ENCODE measurements at places on chromosomes 13 and 19. TPM values are rescaled to one million over a fixed set of nuclear protein-coding genes. Genes with fewer than 3 reads are reported as not detected.

The FGF22 gene
- total RNA-seq = 0.65 TPM

The CEACAM3 gene
- 4.3 TPM for total RNA-seq

The KRTDAP gene
- total RNA-seq = 0.89 TPM

The CD22 gene
- total RNA-seq = 19.1 TPM

DNA sequence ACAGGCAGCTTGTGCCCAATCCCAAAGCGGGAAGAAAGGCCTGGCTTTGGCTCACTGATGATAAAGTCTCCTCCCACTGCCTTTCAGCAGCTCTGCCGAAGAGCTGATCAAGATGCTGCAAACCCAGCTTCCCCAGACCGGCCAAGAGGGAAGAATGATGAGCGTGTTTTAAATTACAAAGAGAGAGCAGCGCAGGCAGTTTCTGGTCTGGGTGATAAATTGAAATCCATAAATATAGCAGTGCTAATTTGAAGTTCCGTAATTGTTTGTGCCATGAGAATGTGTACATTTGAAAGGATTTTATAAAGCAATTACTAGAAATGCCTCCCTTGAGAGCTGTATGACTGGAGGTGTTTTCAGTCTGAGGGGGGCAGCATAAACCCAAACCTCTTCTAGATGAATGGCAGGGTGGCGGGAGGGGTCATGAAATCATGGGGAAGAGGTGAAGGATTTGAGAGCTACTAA lies 171.8 kb downstream of the STK24 start:
- no peak overlapping the region for H3K27ac ChIP-seq
- H3K36me3 ChIP-seq = peaks cover 12% of the 10 kb centered on the region
- no peak overlapping the region for H3K4me3 ChIP-seq

- no peak overlapping the region for H3K27ac ChIP-seq
- peaks cover 9% of the 10 kb centered on the region for H3K4me1 ChIP-seq
- H3K36me3 ChIP-seq = no peaks in the 10 kb centered on the region
- H3K4me3 ChIP-seq = no peak overlapping the region
- no peak for DNase-seq
Measured at GRCh38 chr13:95740979-95741320, 64.0 kb downstream of the DNAJC3 start.

DNA sequence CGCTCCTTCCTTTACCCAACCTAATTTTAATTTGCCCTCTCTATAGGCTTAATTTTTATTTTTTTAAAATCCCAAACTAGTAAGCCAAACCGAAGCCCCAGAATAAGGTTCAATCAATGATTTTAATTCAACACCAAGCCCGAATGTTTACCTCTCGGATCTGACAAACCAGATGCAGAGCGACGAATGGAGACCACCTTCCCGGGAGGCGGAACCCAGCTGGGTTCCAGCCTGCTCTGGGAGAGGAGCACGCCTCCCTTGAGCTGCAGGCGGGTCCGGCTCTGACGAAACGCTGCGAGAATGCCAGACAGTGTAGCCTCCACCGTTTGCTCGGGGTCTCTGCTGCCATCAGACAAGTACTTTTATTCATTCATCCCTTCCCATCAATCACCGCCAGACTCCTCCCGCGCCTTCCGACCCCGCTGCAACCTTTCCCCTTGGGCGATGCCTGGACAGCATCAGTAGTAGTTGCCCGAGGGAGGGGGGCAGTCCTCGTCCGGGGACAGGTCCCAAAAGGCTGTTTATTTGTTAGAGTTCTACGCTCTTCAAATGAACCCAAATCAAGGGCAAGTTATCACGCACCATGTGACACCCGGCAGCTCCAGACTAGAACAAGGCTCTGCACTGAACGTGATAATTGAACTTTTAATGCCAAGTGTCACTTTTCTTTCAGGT lies 752 bp upstream of the EDNRB start:
- peak; percentile 54 for DNase-seq
- peak overlapping the region; percentile 72 for H3K4me3 ChIP-seq
- H3K4me1 ChIP-seq = no peaks in the 10 kb centered on the region
- H3K27me3 ChIP-seq = no peaks in the 10 kb centered on the region

DNA sequence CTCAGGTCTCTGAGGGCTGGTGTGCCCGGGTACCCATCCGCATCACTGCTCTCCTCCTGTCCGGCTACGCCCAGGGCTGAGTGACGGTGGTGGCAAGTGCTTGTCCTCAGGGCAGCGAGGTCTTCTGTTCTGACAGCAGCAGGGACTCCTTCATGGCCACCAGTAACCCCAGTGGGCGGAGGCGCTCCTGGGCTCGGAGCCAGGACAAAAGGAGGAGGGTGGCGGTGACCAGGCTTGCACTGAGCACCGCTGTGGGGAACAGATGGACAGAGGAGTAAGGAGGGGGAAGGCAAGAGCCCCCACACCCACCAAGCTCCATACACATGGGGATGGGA lies 5.8 kb downstream of the CD320 start:
- H3K4me3 ChIP-seq = no peak overlapping the region
- H3K27ac ChIP-seq = no peak overlapping the region
- H3K4me1 ChIP-seq = peaks cover 10% of the 10 kb centered on the region
- peaks cover 9% of the 10 kb centered on the region for H3K36me3 ChIP-seq

DNA sequence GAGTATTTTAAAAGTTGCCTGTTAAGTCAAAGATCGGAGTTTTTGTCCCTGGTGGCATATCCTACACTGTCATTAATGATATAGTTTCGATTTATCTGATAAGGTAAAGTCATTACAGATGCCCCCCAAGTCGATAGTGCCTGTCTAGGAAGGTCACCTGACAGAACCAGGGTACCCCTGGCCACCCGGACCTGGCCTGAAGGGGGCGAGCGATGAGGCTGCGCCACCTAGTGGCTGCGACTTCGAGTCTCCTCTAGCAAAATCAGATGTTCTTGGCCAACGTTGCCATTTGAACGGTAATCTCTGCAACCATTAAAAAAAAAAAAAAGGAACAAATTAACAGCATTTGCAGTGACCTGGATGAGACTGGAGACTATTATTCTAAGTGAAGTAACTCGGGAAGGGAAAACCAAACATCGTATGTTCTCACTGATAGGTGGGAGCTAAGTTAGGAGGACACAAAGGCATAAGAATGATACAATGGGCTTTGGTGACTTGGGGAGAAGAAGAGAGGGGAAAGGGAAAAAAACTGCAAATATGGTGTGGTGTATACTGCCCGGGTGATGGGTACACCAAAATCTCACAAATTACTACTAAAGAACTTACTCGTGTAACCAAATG lies 565.1 kb downstream of the LIG4 start:
- no peak overlapping the region for H3K4me3 ChIP-seq
- H3K27me3 ChIP-seq = no peaks in the 10 kb centered on the region
- no peaks in the 10 kb centered on the region for H3K36me3 ChIP-seq
- H3K4me1 ChIP-seq = no peaks in the 10 kb centered on the region

The EHD2 gene
- total RNA-seq = 148 TPM

DNA sequence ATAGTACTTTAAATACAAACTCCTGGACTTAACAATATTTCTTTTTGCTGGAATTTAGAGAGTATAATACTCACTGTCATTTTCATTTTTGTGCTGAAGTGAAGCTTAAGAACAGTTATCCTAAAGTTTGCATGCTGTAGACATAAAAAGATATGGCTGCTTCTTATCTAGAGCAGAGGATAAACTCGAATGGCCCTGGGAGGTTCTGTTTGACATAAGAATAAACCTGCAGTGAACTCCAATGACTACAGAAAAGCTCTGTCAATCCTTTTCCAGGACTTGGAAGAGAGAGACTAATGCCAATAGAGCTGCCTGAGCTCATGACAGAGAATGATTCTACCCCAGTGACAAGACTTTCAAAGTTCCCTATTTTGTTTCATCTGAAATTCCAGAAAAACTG lies 1017.8 kb upstream of the MIR17HG start:
- H3K36me3 ChIP-seq = no peaks in the 10 kb centered on the region
- H3K4me3 ChIP-seq = no peak overlapping the region
- no peak overlapping the region for H3K27ac ChIP-seq
- no peaks in the 10 kb centered on the region for H3K27me3 ChIP-seq

The NLRP5 gene
- not detected for total RNA-seq

The FBXO27 gene
- 6.4 TPM for total RNA-seq

GRCh38 chr13:45941261-45941660 lies 89.7 kb upstream of the SIAH3 start:
- no peaks in the 10 kb centered on the region for H3K27me3 ChIP-seq
- H3K36me3 ChIP-seq = no peaks in the 10 kb centered on the region
- no peak for DNase-seq
- no peaks in the 10 kb centered on the region for H3K4me1 ChIP-seq
- H3K4me3 ChIP-seq = no peak overlapping the region
- no peak overlapping the region for H3K27ac ChIP-seq

- no peak for DNase-seq
- H3K27me3 ChIP-seq = no peaks in the 10 kb centered on the region
- no peaks in the 10 kb centered on the region for H3K36me3 ChIP-seq
- H3K4me1 ChIP-seq = no peaks in the 10 kb centered on the region
- no peak overlapping the region for H3K27ac ChIP-seq
Measured at GRCh38 chr13:76609643-76610042, 276.6 kb downstream of the KCTD12 start.

The TNNI3 gene
- total RNA-seq = 2.3 TPM

- H3K27me3 ChIP-seq = no peaks in the 10 kb centered on the region
- H3K4me3 ChIP-seq = no peak overlapping the region
- H3K4me1 ChIP-seq = peaks cover 16% of the 10 kb centered on the region
- peak overlapping the region; percentile 25 for H3K27ac ChIP-seq
Measured at GRCh38 chr13:41652735-41653361, 195.5 kb downstream of the RGCC start.

DNA sequence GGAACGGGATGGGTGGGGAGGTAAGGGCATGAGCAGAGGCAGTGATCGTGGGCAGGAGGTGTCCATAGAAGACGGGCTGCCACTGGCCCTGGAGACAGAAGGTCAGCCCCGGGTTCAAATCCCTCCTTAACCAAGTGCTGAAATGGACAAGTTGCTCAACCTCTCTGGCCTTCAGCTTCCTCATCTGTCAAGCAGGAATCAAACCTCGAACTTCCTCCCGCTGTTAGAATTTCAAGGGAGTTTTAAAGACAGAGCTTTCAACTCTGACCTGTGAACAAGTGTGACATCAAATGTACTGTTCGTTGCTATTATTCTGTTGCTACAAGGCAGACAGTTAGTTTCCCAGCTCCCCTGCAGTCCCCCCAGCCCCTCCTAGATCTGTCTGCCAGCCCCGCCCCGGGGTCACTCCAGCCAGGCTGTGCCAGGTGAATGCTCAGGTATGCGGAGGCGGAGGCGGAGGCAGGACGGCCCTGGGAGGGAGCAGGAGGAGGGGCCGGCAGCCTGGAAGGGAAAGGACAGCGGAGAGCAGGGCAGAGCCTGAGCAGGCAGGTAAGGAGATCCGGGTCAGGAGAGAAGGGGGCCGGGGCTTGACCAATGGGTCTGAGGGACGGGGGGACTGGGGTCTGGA lies at the start of gene EPS8L1:
TSS of gene EPS8L1 (plus strand) at position 499 of the 628 bp plus-strand sequence. CDS start 576 bp downstream, outside the sequence.
- peaks cover 8% of the 10 kb centered on the region for H3K4me1 ChIP-seq
- peak within 1 kb of the TSS; percentile 41 for H3K27ac ChIP-seq
- no peaks in the 10 kb centered on the region for H3K36me3 ChIP-seq
- DNase-seq = peak; percentile 87
- no peak within 1 kb of the TSS for H3K4me3 ChIP-seq

DNA sequence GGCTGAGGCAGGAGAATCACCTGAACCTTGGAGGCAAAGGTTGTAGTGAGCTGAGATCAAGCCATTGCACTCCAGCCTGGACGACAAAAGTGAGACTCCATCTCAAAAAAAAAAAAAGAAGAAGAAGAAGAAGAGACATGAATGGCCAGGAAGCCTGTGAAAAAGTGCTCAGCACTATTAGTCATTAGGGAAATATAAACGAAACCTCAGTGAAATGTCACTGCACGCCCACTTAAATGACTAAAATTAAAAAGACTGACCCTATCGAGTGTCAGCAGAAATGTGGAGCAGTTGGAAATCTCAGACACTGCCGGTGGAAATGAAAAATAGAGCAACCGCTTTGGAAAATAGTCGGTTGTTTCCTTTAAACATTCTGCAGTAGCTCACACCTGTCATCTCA lies 5.5 kb upstream of the TYROBP start:
- no peaks in the 10 kb centered on the region for H3K36me3 ChIP-seq
- H3K27me3 ChIP-seq = peaks cover 4% of the 10 kb centered on the region
- H3K27ac ChIP-seq = peak overlapping the region; percentile 11
- DNase-seq = no peak
- H3K4me1 ChIP-seq = peaks cover 4% of the 10 kb centered on the region

DNA sequence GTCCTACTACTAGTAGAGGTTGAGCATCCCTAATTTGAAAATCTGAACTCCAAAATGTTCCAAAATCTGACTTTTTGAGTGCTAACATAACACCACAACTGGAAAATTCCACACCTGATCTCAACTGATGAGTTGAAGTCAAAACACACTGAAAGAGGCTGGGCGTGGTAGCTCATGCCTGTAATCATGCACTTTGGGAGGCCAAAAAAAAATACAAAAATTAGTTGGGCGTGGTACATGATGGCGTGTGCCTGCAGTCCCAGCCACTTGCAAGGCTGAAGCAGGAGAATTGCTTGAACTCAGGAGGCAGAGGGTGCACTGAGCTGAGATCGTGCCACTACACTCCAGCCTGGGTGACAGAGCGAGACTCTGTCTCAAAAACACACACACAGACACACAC lies 29.9 kb downstream of the USP12 start:
- no peak for DNase-seq
- no peaks in the 10 kb centered on the region for H3K27me3 ChIP-seq
- no peaks in the 10 kb centered on the region for H3K36me3 ChIP-seq
- H3K27ac ChIP-seq = no peak overlapping the region
- H3K4me3 ChIP-seq = no peak overlapping the region
- peaks cover 27% of the 10 kb centered on the region for H3K4me1 ChIP-seq

DNA sequence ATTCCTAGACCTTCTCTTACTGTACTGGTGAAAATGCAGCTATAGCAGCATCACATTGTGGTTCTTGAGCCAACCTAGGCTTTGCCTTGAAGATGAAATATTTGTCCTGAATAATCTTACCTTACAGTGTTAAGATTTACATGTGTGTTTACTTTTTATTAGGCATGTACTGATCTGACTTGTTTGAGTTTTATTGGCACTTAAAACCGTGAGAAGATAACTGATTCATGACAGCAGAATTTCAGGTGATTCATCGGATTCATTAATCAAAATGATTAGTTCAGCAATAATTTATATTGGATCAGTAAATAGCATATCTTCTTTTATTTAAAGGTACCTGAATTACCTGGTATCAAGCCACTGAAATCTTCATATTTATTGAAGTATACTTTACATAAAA lies 296.3 kb downstream of the KLF5 start:
- no peak overlapping the region for H3K27ac ChIP-seq
- no peaks in the 10 kb centered on the region for H3K4me1 ChIP-seq
- no peaks in the 10 kb centered on the region for H3K27me3 ChIP-seq
- DNase-seq = no peak

All from lower lobe of right lung (tissue), 2 donors.